SJSA1 (cell line): ENCODE measurements at places on chromosomes 1 and 21. TPM values are rescaled to one million over a fixed set of nuclear protein-coding genes. Genes with fewer than 3 reads are reported as not detected.

GPR37L1 gene
- 0.05 TPM in 1 of 2 replicates, not detected in the other for total RNA-seq

CFAP74 gene
- total RNA-seq = not detected in 2 replicates

NLRP3 gene
- 0.16 and 0.37 TPM in 2 replicates for total RNA-seq

CD2 gene
- not detected in 2 replicates for total RNA-seq

SYT14 gene
- 1.00 and 1.3 TPM in 2 replicates for total RNA-seq

PIGR gene
- total RNA-seq = not detected in 2 replicates

TSSK3 gene
- not detected in 2 replicates for total RNA-seq

OR2W3 gene
- total RNA-seq = not detected in 2 replicates

DNA sequence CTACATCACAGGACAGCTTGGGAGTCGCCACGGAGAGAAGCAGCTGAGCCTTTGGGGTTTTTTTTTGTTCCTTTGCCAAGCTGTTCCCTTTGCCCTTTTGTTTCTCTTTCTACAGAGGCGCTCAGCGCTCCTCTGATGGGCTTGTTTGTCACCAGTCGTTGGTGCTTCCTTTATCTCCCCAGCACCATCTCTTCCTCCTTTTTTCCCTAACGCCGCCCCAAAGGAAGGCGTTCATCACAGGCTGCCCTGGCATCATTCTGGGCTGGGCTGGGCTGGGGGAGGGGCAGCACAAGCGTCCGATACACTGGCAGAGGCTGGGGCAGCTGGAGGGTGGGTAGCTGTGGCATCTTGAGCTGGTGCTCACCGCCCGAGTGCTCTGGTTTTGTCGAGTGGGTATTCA is 10.5 kb downstream of the IGSF21 start:
- no peaks in the 10 kb centered on the region for H3K36me3 ChIP-seq
- no peak for DNase-seq
- no peaks in the 10 kb centered on the region for H3K4me1 ChIP-seq
- H3K4me3 ChIP-seq = no peak overlapping the region
- H3K27me3 ChIP-seq = peaks cover 5% of the 10 kb centered on the region; the same call in 1 of the 2 replicates
- no peak overlapping the region for H3K27ac ChIP-seq

DNA sequence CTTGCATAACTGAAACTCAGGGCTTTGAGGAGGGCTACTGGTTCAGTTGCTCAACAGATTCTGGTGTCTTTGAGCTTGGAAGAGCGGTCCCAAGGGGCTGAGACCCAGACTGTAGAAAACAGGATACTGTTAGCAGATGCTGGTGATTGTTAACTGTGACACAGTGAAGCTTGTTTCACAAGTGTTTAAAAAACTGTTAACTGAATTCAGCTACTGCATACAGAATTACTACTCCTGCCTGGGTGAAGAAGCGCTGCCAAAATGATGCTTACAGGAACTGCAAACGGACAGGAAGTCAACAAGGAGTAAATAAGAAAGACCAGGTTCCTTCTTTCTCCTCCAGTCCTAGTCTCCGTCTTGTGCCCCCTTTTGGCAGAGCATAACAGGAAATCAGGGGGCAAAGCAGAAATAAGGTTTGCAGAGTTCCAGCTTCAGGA is 195.3 kb upstream of the USP25 start:
- no peak for DNase-seq
- H3K4me1 ChIP-seq = no peaks in the 10 kb centered on the region

GRCh38 chr1:35269201-35269988 is 886 bp downstream of the ZMYM4 start:
- H3K27ac ChIP-seq = peak overlapping the region; percentile 86
- peaks cover 20% of the 10 kb centered on the region for H3K4me1 ChIP-seq
- H3K36me3 ChIP-seq = peaks cover 11% of the 10 kb centered on the region; the same call in 1 of the 2 replicates
- no peak for DNase-seq

DNA sequence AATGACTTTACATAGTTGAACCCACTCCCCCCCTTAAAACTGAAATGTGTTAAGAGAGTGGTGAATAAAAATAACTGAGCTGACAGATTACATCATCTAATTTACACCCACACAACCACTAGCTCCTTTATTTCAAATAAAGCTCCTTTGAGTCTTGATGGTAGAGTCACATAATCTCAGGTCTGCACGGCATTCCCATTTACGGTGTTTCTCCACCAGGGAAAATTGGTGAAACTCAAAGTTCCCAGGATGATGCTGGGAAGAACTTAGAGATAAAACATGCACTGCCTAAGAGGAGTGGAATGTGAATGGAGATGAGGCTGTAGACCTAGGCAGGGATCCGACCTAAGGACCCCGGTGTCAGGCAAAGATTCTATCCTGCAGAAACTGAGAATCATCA is 727.8 kb upstream of the ADAMTS5 start:
- no peaks in the 10 kb centered on the region for H3K4me1 ChIP-seq
- no peak overlapping the region for H3K4me3 ChIP-seq
- H3K36me3 ChIP-seq = no peaks in the 10 kb centered on the region
- no peak overlapping the region for H3K27ac ChIP-seq
- no peaks in the 10 kb centered on the region for H3K27me3 ChIP-seq

- H3K4me3 ChIP-seq = no peak overlapping the region
- no peak for DNase-seq
- H3K27me3 ChIP-seq = no peaks in the 10 kb centered on the region
- H3K36me3 ChIP-seq = no peaks in the 10 kb centered on the region
Measured at GRCh38 chr1:220217383-220217988, 54.8 kb downstream of the RAB3GAP2 start.

DNA sequence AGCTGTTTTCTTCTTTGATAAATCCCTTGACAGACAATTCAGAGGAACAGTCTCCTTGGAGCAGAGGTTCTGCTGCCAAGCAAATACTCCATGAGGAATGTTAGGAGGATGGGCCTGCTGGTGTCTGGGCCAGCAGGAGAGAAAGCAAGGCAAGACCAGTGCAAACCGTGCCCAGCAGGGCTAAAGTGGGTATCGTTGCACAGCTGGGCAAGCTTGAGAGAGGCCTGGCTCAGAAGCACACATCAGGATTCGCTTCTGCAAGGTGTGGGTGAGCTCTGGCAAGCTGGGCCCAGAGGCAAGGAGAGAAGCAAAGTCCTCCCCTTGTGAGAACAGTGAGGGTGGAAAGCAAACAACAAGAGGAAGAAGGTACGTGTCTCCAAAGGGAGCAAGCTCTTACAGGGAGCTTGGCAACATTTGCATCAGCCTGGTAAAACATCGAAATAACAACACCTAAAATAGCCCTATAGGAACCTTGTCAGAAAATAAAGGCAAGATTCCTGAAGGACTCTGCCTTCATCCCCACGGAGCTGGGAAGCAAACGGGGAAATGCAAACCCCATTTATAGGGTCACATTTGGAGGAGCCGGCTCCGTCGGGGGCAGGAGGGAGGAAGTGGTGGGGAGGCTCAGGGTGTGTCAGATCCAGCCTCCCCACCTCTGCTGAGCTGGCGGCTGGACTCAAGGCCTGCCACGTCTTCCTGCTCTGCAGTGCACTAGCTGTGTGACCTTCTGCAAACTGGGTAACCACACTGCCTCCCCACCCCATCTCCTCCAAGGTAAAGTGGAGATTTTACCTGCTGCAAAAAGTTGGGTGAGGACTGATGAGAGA is 62.3 kb upstream of the HIVEP3 start:
- no peaks in the 10 kb centered on the region for H3K27me3 ChIP-seq
- H3K27ac ChIP-seq = no peak overlapping the region
- no peaks in the 10 kb centered on the region for H3K36me3 ChIP-seq
- no peaks in the 10 kb centered on the region for H3K4me1 ChIP-seq
- DNase-seq = no peak

DNA sequence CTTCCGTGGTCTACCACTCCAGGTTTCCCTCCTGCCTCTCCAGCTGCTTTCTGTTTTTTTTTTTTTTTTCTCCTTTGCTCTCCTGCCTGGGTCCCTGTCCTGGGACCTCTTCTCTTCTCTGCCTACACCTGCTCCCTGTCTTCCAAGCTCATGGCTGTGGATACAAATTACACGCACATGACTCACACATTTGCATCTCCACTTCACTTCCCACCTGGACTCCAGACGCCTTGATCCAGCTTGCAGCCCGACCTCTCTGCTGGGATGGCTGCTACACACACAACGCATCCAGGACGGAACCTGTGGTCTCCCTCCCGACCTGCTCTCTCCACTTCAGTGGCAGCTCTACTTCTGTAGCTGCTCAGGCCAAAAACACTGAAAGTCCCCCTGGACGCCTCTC is 44.4 kb upstream of the B3GALT5 start:
- no peaks in the 10 kb centered on the region for H3K27me3 ChIP-seq
- H3K36me3 ChIP-seq = no peaks in the 10 kb centered on the region
- H3K4me1 ChIP-seq = no peaks in the 10 kb centered on the region
- H3K27ac ChIP-seq = no peak overlapping the region
- DNase-seq = no peak

GRCh38 chr1:58396150-58396549 is 150.4 kb downstream of the OMA1 start:
- H3K27ac ChIP-seq = peak overlapping the region; percentile 72
- peaks cover 35% of the 10 kb centered on the region for H3K4me1 ChIP-seq
- no peak overlapping the region for H3K4me3 ChIP-seq
- no peaks in the 10 kb centered on the region for H3K36me3 ChIP-seq
- no peak for DNase-seq

- H3K27ac ChIP-seq = no peak overlapping the region
- peaks cover 10% of the 10 kb centered on the region for H3K36me3 ChIP-seq
- no peaks in the 10 kb centered on the region for H3K27me3 ChIP-seq
- H3K4me3 ChIP-seq = no peak overlapping the region
- DNase-seq = no peak
Measured at GRCh38 chr1:231424950-231425805, 3.1 kb upstream of the EGLN1 start.

DNA sequence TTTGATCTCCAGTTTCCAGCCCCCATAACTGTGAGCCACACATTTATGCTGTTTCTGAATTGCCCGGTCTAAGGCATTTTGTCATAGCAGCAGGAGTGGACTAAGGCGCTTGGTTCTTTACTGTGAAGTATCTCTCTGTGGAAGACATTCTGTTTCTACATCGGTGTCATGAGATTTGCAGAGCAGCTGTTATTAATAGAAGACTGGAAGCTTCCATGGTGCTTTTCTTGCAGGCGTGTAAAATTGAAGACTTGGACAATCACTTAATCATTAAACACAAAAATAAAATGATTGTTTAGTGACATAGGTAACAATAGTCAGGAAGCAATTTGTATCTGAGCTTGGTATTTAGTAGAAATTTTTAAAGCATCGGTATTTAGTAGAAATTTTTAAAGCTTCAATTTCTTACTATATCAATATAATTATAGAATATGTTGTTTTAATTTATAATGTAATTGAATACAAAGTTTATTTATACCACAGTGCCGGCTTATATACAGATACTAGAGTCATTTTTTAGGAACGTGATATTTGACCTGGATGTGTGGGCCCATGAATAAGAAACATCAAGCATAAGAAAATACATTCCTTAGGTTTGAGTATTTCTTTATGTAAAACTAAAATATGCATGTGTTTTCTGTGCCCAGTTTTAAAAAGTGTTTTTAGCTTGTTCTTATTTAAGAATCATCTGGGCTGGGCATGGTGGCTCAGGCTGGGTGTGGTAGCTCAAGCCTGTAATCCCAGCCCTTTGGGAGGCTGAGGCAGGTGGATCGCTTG is 60.6 kb upstream of the COL6A1 start:
- H3K36me3 ChIP-seq = no peaks in the 10 kb centered on the region
- H3K27me3 ChIP-seq = no peaks in the 10 kb centered on the region
- H3K27ac ChIP-seq = no peak overlapping the region
- no peaks in the 10 kb centered on the region for H3K4me1 ChIP-seq
- H3K4me3 ChIP-seq = no peak overlapping the region

DNA sequence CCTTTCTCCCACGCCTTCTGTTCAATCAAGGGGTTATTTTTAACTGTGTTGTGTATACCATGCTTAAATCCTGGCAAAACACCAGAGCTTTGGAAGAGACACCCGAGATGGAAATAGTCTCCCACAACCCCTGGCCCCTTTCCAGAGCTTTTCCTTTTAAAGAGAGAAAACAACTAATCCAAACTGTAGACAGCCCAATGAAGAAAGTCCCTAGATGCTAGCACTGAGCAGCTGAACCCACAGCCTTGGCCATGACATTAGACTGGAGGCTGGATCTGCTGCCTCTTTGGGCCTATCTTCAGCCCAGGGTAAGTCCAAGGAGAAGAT is 64.9 kb upstream of the ARTN start:
- H3K27ac ChIP-seq = no peak overlapping the region
- no peak for DNase-seq
- no peaks in the 10 kb centered on the region for H3K27me3 ChIP-seq

GRCh38 chr21:16315223-16315622 is 585.4 kb downstream of the USP25 start:
- H3K27me3 ChIP-seq = no peaks in the 10 kb centered on the region; the same call in 1 of the 2 replicates
- no peak overlapping the region for H3K27ac ChIP-seq
- H3K36me3 ChIP-seq = no peaks in the 10 kb centered on the region
- no peak overlapping the region for H3K4me3 ChIP-seq
- H3K4me1 ChIP-seq = no peaks in the 10 kb centered on the region

DNA sequence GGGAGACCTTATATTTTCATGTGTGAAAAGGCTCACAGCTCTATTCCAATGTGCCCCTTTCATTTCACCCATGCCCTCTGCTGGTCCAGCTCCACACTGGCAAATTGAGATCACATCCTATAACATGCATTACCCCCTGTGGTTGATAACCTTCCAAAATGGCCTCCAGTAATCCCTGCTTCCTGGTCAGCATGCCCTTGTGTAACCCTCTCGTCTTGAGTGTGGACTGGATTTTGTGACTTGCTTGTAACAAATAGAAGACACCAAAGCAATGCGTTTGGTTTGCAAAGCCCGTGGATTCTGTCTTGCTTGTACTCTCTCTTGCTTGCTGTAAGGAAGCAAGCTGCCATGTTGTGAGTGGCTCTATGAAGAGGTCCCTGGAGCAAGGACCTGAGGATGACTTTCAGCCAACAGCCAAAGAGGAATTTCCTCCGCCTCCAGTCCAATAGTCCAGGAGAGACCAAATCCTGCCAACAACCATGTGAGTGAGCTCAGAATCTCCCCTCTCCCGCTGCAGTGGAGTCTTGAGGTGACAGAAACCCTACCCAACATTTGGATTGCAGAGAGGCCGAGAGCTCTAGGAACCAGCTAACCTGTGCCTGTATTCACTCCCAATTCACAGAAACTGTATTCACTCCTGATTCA is 17.4 kb downstream of the KCNA10 start:
- no peak overlapping the region for H3K4me3 ChIP-seq
- H3K27me3 ChIP-seq = peaks cover 25% of the 10 kb centered on the region
- no peak overlapping the region for H3K27ac ChIP-seq
- no peaks in the 10 kb centered on the region for H3K4me1 ChIP-seq
- no peaks in the 10 kb centered on the region for H3K36me3 ChIP-seq

- peak overlapping the region; percentile 90 for H3K27ac ChIP-seq
- no peaks in the 10 kb centered on the region for H3K27me3 ChIP-seq
- no peaks in the 10 kb centered on the region for H3K36me3 ChIP-seq
- peaks cover 13% of the 10 kb centered on the region for H3K4me1 ChIP-seq
- H3K4me3 ChIP-seq = peak overlapping the region; percentile 71
Measured at GRCh38 chr1:185156288-185156853, 382 bp downstream of the TRMT1L start.

DNA sequence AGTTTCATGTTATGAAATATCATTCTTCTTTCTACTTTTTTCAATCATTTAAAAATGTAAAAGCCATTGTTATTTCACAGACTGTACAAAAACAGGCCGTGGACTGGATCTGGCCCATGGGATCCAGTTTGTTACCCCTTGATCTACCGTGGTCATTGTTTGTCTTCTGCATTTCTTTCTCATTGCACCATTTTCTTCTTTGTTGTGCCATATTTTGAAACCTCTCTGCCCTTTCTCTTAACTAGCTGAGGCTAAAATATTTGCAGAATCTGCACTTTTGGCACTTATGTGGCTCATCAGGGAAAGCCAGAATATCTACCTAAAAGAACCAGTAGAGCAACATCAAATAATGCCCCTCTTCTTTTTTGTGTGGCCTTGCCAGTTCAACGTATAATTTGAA is 50.5 kb downstream of the DNAJC6 start:
- H3K4me3 ChIP-seq = no peak overlapping the region
- no peaks in the 10 kb centered on the region for H3K27me3 ChIP-seq
- no peak for DNase-seq
- H3K27ac ChIP-seq = no peak overlapping the region
- no peaks in the 10 kb centered on the region for H3K4me1 ChIP-seq

GRCh38 chr1:57882934-57883641 is 459.2 kb upstream of the DAB1 start:
- no peaks in the 10 kb centered on the region for H3K27me3 ChIP-seq
- DNase-seq = no peak
- H3K27ac ChIP-seq = no peak overlapping the region
- H3K36me3 ChIP-seq = no peaks in the 10 kb centered on the region
